ENCODE measurements at places on chromosomes 16 and 17. TPM values are rescaled to one million over a fixed set of nuclear protein-coding genes. Genes with fewer than 3 reads are reported as not detected.

GRCh38 chr17:13931111-13931526 lies 138.2 kb upstream of the COX10 start:
- no peak for DNase-seq

DNA sequence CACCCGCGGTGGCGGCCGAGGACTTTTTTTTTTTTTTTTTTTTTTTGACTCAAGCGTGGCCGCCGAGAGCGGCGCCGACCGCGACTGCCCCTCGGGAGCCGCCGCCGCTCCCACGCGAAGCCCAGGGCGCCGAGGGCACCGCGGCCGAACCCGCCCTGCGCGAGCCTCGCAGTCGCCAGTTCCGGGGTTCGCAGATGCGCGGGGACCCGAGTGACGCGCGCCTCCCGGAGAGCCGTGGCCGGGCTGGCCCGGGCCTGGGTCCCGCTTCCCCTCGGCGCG lies 1.1 kb downstream of the METRNL start:
- no peak for DNase-seq

DNA sequence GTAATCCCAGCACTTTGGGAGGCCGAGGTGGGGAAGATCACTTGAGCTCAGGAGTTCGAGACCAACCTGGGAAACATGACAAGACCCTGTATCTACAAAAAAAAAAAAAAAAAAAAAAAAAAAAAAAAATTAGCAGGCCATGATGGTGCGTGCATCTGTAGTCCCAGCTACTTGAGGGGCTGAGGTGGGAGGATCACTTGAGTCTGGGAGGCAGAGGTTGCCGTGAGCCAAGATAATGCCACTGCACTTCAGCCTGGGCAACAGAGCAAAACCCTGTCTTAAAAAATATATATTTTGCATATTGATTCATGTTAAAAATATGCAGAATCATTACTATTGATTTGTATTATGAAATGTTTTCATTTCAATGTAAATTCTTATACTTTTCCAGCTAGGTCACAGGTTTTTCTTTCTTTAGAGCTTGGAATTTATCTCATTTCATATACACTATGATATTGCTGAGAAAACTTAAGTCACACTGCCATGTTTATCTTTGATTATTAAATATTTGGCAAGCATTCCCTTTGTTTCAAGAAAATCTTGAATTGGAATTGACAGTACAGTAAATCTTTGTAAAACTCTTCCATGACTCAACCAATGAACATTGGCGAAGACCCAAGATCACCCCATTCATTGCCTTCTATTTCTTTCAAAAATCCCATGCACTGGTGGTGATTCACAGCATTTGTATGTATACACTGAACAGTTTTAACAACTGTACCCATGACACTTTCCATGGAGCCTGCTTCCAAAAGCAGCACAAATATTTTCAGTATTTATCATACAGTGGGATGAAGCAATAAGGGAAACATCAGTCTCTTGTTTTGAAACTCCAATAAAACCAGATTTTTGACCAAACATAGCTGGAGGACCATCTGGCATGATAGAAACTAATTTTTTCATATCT lies 83.5 kb upstream of the TNRC6A start:
- peak; percentile 96 for DNase-seq

DNA sequence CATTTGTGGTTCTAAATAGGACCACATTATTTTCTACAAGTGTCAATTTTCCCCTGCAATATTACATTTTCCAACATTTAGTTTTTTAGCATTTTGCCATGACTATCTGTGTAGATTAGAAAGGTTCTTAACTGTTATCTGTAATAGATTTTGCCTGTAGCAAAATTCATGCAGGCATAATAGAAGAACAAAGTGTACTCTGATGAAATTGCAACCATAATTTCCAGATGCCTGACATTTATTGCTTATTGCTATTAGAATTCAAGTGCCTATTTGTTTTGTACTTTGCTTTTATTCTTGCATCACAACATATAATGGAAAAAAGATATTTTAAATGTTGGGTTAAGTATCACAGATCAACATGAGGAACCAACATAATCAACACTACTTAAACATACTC lies 337.7 kb downstream of the TOX3 start:
- no peak for DNase-seq

- DNase-seq: peak; percentile 53
These were observed 14.6 kb upstream of the CIITA start for GRCh38 chr16:10862438-10862837.

SPNS2 gene
- total RNA-seq: 47.3 TPM

- no peak for DNase-seq
These were observed 31.0 kb downstream of the LDHD start for GRCh38 chr16:75085556-75085955.

CA7 gene
- not detected for total RNA-seq

DNA sequence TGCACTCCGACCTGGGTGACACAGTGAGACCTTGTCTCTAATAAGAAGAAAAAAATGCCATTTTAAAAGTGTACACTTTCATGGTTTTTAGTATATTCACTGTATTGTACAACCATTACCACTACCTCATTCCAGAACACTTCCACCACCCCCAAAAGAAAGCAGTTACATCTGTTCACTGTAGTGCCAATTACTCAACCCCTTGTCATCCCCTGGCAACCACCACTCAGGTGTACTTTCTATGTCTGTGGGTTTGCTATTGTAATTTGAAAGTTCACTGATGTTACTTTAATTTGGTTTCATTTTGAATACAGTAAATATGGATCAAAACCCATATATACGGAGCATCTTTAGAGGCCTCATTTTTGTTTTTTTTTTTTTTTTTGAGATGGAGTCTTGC lies 6.1 kb downstream of the ZG16 start:
- no peak for DNase-seq

- no peak for DNase-seq
These were observed 13.1 kb upstream of the SPECC1 start for GRCh38 chr17:19996086-19996485.

NDUFAF8 gene
- 63.1 TPM for total RNA-seq

CHST4 gene
- total RNA-seq: not detected

DNA sequence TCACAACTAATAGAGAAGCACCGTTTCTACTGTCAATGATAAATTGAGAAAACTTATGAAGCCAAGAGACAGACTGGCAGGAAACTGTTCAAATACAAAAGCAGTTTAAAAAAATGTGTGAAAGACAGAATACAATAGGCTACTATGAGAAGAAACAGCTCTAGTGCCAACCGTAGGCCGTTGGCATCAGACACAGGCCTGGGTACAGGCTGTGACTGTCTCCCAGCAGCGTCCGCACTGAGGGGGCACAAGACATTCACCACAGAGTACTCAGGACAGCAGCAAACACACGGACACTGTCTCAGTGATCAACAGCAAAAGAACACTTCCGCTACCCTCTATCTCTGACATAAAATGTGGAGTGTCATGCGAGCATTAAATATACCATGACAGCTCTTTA lies 7.8 kb upstream of the C1QBP start:
- no peak for DNase-seq

DNAAF8 gene
- total RNA-seq: 1.8 TPM

- DNase-seq: no peak
These were observed 17.8 kb downstream of the RARA start for GRCh38 chr17:40326832-40327199.

DNA sequence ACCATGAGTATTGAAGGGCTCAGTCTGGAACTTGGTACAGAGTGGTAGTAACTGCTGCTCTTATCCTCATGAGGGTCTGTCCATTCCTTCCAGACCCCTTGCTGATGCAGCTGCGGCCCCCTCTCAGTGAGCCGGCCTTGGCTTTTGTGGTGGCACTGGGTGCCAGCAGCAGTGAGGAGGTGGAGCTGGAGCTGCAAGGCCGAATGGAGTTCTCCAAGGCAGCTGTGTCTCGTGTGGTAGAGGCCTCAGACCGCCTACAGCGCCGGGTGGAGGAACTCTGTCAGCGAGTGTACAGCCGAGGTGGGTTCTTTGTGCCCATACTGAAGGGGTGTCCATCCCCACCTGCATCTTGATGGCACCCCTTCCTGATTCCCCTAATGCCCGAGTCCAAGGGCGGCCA lies 2.0 kb downstream of the RNF40 start:
- no peak for DNase-seq

DNA sequence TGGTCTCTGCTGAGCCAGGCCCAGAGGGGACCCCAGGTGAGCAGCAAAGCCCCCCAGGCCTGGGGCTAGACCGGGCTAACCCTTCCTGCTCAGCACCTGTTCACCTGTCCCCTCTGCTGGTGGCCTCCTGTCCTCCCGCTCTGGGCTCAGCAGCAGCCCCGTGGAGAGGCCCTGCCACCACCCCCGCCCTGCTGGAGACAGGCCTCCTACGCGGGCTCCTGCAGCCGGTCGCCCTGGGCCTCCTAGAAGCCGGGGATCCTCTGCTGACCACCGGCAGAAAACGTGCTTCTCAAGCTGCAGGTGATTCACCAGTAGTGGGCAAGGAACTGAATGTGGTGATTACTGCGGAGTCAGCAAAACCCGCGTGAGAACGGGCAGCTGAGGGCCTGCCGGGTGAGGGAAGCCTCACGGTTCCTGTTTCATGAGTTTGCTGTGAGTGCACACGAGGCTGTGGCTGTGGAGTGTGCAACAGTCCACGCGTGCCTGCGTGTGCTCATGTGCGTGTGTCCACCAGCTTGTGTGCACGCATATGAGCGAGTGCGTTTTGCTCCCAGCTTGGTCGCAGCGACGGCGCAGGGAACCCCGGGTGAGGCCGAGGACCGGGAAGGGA lies 792 bp downstream of the SECTM1 start:
- peak; percentile 48 for DNase-seq

DNA sequence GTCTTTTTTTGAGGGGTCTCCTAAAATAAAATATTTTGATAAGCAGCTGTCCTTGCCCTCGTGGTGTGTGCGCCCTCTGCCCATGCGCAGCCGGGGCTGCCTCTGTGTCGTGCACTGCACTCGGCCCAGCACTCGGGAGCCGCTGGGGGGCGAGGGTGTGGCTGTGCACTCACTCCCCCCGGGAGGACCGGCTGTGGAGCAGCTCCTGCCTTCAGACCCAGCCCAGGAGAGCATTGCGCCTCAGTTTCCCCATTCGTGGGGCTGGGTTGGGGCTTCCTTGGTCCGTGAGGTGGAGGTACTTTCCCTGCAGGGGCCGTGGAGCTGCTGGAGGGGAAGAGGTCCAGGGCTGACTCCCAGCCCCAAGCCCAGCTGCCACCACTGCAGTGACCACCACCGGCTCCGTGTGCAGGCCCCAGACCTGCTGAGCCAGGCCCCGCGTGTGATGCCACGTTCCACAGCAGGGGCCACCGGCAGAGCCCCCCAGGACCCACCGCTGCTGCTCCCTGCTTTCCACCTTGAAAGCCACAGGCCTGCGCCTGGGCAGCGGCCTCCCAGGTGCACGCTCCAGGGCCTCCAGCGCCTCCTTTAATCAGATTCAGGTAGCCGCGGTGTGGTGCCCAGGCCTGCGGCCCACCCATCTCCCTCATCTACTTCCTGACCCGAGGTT lies 6.3 kb upstream of the IL17C start:
- DNase-seq: no peak

GRCh38 chr16:51549836-51550235 lies 398.8 kb upstream of the SALL1 start:
- no peak for DNase-seq

- DNase-seq: no peak
These were observed 631.9 kb upstream of the CA10 start for GRCh38 chr17:52790359-52790955.

TRAPPC1 gene
- total RNA-seq: 45.5 TPM

DNA sequence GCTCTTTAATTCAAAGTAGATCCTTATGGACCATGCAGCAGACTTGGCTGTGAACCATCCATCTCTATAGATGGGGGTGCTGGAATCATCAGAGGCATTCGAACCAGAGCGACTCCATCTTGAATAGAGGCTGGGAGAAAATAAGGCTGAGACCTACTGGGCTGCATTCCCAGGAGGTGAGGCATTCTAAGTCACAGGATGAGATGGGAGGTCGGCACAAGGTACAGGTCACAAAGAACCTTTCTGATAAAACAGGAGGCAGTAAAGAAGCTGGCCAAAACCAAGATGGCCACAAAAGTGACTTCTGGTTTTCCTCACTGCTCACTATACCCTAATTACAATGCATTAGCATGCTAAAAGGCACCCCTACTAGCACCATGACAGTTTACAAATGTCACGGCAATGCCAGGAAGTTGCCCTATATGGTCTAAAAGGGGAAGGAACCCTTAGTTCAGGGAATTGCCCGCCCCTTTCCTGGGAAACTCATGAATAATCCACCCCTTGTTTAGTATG lies 89.2 kb upstream of the BRD7 start:
- DNase-seq: no peak

DNA sequence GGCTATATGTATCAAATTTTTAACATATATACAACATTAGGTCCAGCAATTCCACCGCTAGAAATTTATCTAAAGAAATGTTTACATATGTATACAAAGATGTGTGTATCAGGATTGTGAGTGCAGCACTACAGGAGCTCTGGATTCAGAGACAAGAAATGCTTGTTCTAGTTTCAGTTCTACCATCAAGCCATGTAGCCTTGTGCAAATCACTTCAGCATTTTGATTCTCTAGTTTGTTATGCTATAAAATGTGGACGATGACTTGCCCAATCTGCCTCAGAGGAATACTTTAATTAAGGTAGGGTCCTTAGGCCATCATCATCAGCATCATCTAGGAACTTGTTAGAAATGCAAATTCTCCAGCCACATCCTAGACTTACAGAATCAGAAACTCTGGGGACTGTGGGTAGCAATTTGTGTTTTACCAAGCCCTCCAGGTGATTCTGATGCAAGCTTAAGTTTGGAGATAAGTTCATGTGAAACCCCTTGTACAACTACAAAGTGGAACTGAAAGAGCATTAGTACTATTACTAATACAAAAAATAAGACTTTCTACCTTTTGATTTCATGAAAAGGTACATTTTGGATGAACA lies 131.2 kb upstream of the CORO6 start:
- DNase-seq: no peak

FMNL1 gene
- total RNA-seq: 26.0 TPM

GRCh38 chr16:72428681-72429376 lies 256.9 kb upstream of the PMFBP1 start:
- DNase-seq: no peak

DUXB gene
- not detected for total RNA-seq

GRCh38 chr16:10408824-10409381 lies 23.0 kb downstream of the ATF7IP2 start:
- DNase-seq: no peak

- no peak for DNase-seq
These were observed 596 bp downstream of the UNKL start for GRCh38 chr16:1413684-1414531.

DNA sequence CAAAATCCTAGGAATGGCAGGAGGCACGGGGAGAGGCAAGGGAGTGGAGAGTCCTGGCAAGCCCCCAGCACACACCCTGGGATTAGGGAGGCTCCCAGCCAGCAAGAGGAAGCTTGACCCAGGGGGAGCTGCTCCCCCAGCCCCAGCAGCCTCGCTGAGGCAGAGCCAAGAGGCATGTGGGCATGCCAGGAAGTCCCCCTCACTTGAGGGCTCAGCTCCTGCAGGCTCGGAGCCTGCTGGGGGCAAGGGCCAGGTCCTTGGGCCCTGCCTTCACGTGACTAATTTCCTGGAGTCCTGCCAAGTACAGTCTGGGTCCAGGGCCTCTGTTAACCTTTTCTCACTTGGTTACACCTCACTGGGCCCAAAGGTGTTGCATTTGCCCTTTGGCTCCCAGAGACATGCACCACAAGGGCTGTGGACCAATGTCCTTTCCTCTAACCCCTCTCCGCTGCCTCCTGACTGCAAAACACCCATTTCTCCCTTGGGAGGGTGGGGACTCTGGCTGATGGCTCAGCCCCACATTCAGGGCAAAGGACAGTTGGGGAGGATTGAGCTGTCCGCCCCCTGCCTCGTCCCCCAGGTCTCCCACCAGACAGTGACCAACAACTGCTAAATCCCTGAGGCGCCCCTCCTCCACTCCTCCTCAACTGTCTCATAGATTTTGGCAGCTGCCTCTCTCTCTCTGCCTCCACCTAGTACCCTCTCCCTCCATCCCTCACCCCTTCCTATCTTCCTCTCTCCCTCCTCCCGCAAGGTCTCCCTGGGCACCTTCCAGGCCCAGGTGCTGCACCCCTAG lies 4.4 kb upstream of the SLC47A2 start:
- DNase-seq: no peak

ZPBP2 gene
- not detected for total RNA-seq

TPSG1 gene
- total RNA-seq: not detected
